D341Med (cell line): ENCODE measurements at places on chromosomes 1 and 21.

GRCh38 chr1:145979746-145980456 lies 15.4 kb downstream of the POLR3GL start:
- no peak for DNase-seq

GRCh38 chr21:15000081-15000480 lies 64.7 kb downstream of the NRIP1 start:
- no peak for DNase-seq

- DNase-seq = no peak
These were observed 27.5 kb upstream of the SLAMF6 start for GRCh38 chr1:160550572-160551034.

DNA sequence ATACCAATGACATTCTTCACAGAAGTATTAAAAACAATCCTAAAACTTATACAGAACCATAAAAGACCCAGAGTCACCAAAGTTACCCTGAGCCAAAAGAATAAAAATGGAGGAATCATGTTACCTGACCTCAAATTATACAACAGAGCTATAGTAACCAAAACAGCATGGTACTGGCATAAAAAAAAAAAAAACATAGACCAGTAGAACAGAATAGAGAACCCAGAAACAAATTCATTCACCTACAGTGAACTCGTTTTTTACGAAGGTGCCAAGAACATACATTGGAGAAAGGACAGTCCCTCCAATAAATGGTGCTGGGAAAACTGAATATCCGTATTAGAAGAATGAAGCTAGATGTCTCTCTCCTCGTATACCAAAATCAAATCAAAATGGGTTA lies 2.6 kb upstream of the GNG5 start:
- no peak for DNase-seq

DNA sequence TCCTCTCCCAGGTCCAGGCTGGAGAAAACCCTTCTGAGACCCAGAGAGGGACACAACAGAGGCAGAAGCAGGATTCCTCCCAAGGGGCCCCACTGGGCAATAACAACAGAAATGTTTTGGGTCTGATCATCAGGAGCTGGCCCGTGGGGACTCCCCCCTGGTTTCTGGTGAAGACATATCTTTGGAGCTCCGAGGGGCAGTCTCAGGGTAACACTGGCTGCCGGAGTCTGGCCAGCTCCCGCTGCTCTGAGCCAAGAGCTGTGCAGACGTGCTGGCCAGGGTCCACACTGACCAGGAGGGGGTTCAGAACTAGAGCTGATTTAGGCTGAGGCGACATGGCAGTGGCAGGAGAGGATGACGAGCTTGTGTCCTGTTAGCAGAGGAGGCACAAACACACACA lies 13.1 kb downstream of the ECE1 start:
- no peak for DNase-seq

DNA sequence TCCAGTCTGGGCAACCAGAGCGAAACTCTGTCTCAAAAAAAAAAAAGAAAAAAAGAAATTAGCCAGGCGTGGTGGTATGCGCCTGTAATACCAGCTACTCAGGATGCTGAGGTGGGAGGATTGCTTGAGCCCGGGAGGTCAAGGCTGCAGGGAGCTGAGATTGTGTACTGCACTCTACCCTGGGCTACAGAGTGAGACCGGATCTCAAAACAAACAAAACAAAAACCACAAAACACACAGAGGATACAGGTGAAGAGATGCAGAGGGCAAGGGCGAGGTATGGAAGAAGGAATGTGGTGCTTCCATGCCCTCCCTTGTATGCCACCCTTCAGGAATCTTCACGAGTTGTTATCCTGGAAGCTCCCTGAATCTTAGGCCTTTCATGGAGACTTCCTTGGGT lies 68.5 kb downstream of the NDUFS5 start:
- no peak for DNase-seq

DNA sequence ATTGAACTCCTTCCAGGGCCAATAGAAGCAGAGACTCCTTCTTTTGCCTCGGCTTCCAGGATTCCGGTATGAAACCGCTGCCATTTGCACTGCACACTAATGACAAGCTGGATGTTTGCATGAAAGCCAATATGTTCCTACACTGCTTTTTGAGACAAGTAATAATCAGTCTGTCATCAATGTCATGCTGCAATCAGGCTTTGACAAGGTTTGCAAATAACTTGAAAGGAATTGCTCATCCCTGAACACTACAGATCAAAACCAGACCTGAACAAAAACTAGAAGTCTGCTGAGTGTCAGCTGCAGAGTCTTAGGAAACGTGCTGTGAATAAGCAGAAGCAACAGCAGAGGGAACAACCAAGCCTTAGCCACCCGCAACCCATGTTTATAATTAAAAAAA lies 720.7 kb upstream of the CXADR start:
- DNase-seq = no peak

DNA sequence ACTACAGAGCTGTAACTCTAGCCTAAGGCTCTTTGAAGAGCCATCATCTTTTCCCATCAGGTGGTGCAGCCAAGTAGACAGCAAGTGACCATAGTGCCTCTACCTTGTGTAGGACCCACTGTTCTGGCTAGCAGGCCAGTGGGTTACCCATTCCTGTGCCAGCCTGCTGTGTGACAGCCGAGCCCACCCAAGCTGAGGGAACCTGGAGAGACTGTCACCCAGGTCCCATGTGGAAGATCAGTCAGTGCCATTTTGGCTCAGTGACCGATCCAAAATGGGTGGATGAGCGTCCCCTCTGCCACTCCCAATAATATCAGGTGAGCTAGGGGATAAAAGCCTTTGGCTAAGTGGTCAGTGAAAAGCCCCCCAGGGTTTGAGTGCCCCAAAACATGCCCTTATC lies 417.9 kb downstream of the MATN1 start:
- DNase-seq = no peak

GRCh38 chr1:229035054-229035747 lies 235.7 kb upstream of the RAB4A start:
- DNase-seq = no peak

- no peak for DNase-seq
These were observed 1.8 kb downstream of the ARPC5 start for GRCh38 chr1:183633676-183634343.

DNA sequence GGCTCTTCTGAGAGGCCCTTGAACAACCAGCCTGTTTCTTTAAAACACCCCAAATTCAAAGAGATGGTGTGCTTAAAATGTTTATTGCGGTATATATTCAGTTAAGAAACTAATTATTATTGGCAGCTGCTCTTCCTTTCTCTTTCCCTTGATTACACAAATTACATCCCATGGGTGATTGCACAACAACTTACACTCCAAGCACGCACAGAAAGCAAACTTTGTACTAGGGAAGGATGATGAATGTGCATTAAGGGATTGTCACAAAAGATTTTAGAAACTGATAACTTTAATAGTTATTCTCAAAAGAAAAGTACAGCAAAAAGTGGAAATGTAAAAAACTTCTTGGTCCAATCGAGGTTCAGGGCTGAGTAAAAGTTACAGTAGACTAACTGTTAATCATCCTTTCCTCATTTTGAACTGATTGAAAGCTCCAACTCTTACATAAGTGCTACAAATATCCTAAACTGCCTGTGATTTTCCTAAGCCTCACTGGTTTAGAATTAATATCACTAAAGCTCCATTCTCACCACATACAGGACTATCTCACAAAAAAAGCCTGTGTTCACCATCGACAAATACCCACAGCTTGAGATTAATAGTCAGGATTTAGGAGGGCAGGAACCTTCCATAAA lies 153.4 kb downstream of the TTLL7 start:
- DNase-seq = no peak

GRCh38 chr1:95572962-95573361 lies 339.0 kb downstream of the RWDD3 start:
- no peak for DNase-seq

- DNase-seq = no peak
These were observed 181.5 kb downstream of the MATN1 start for GRCh38 chr1:30541721-30542485.

- no peak for DNase-seq
These were observed 246.4 kb upstream of the PTBP2 start for GRCh38 chr1:96474985-96475743.
